ENCODE measurements at places on chromosomes 7 and 10.

GRCh38 chr10:8121201-8121890 lies 66.9 kb downstream of the GATA3 start:
- H3K4me1 ChIP-seq = no peaks in the 10 kb centered on the region
- no peaks in the 10 kb centered on the region for H3K36me3 ChIP-seq
- peaks cover 11% of the 10 kb centered on the region for H3K27me3 ChIP-seq

- no peak for DNase-seq
- H3K36me3 ChIP-seq = no peaks in the 10 kb centered on the region
- H3K27ac ChIP-seq = no peak overlapping the region
- H3K27me3 ChIP-seq = peaks cover 7% of the 10 kb centered on the region
- H3K4me1 ChIP-seq = peaks cover 5% of the 10 kb centered on the region
Observed at GRCh38 chr7:22664988-22665798, 61.8 kb upstream of the IL6 start.

DNA sequence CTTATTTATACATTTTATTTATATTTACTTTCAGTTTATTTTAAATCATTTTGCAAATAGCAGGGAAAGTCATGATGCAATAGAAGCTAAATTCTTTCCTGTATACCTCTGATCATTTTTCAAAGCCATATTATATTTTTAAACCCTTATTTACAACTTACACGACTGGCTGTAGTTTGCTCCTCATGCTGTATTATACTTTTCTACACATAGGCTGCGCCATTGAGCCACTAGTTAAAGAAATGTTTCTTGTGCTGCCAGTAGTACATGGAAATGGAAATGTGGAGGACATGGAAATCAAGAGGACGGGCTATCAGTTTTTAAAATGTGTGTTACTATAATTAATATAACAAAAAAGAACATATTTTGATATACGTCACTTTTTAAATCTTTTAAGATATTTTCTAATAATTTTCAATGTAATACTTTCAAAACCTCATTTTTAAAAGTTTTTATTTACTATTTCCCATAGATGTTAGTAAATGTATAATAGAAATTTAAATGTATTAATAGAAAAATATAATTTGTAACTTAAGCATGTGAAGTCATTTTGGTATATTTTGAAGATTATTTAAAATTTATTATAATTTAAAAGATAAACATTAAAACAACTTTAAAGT lies 118.5 kb downstream of the VTI1A start:
- peaks cover 25% of the 10 kb centered on the region for H3K4me1 ChIP-seq
- H3K36me3 ChIP-seq = no peaks in the 10 kb centered on the region
- H3K27me3 ChIP-seq = peaks cover 3% of the 10 kb centered on the region
- H3K4me3 ChIP-seq = no peak overlapping the region
- peak; percentile 38 for DNase-seq

- no peak overlapping the region for H3K27ac ChIP-seq
- peaks cover 2% of the 10 kb centered on the region for H3K36me3 ChIP-seq
- H3K4me3 ChIP-seq = no peak overlapping the region
- DNase-seq = no peak
- peaks cover 23% of the 10 kb centered on the region for H3K4me1 ChIP-seq
Observed at GRCh38 chr7:133300088-133300487, 47.2 kb downstream of the EXOC4 start.

DNA sequence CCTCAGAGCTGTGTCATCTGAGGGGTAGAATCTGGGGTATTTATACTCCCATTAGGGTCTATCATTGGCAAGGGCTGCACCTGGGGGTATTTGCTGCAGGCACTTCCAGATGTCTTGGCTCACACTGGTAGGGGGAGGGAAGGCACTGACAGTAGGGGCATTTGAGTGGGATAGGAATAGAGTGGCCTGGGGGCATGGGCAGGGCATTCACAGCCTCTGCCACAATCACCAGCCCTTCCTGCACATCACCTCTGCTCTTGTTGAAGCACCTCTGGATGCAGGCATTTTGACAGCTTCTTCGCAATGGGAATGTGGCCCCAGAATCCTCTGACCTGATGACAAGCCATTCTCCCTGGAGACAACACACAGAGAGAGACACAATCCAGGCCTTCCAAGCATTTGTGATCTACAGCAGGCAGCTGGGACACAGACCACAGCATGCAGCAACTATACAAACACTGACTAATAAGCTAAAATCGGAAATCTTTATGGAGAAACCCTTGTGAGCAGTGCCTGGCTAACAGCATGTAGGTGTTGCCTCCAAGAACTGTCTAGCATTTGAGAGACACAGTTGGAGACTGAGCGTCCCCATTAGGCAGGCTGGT lies 178.5 kb downstream of the KCNMA1 start:
- H3K27ac ChIP-seq = no peak overlapping the region
- peaks cover 21% of the 10 kb centered on the region for H3K4me1 ChIP-seq
- peaks cover 8% of the 10 kb centered on the region for H3K27me3 ChIP-seq

DNA sequence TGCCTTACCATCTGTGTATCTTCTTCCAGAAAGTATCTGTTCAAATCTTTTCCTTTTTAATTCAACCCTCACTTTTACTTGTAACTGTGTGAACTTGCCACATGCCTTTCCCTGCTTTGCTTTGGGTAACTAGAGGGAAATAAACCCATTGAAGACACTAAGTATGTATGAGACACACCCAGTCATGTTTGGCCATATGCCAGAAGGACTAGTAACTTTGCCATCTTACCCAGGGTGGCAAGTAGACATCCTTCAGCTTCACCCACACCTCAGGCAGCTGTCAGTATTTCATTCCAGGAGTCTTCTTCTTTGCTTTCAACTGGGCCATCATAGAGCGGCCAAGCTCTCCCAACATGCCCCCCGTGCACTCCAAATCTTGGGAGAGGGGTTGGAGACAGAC lies 323.1 kb downstream of the TNS3 start:
- DNase-seq = no peak
- no peak overlapping the region for H3K27ac ChIP-seq
- H3K36me3 ChIP-seq = no peaks in the 10 kb centered on the region
- H3K27me3 ChIP-seq = peaks cover 27% of the 10 kb centered on the region

GRCh38 chr7:158518980-158519632 lies 68.5 kb downstream of the PTPRN2 start:
- DNase-seq = no peak
- no peak overlapping the region for H3K27ac ChIP-seq
- no peak overlapping the region for H3K4me3 ChIP-seq
- H3K36me3 ChIP-seq = peaks cover 3% of the 10 kb centered on the region

GRCh38 chr10:14243221-14243620 lies 87.5 kb downstream of the FRMD4A start:
- H3K4me1 ChIP-seq = peaks cover 19% of the 10 kb centered on the region
- H3K27ac ChIP-seq = no peak overlapping the region
- no peak overlapping the region for H3K4me3 ChIP-seq
- H3K27me3 ChIP-seq = peaks cover 14% of the 10 kb centered on the region
- no peak for DNase-seq
- peaks cover 9% of the 10 kb centered on the region for H3K36me3 ChIP-seq

DNA sequence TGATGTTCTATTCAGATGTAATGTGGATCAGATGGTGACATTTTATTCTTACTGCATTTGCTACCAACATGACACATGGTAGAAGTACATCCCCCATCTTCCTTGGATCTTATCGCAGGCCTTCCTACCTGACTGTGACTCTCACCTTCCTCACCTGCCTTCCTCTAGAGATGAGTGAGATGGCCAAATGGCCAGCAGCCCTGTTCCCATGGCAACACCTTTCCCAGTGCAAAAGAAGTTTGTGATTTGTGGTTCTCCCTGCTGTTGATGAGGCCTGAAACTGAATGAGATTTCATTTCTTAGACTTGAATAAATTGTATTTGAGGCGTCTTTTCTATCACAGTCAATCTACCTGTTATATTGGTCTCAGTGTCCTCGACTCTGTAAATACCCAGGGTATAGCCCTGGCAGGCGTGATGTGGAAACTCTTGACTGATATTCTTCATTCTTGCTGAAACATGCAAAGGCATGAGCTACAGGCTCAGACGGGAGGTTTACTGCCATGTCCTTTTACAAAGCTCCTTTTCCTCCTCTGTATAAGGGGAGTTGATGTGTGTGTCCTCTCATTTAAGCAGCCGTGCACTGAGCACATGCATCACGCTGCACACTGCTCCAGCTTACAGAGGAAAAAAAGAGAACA lies 440.7 kb upstream of the AKR1E2 start:
- no peaks in the 10 kb centered on the region for H3K36me3 ChIP-seq
- peaks cover 45% of the 10 kb centered on the region for H3K4me1 ChIP-seq
- no peak overlapping the region for H3K4me3 ChIP-seq

DNA sequence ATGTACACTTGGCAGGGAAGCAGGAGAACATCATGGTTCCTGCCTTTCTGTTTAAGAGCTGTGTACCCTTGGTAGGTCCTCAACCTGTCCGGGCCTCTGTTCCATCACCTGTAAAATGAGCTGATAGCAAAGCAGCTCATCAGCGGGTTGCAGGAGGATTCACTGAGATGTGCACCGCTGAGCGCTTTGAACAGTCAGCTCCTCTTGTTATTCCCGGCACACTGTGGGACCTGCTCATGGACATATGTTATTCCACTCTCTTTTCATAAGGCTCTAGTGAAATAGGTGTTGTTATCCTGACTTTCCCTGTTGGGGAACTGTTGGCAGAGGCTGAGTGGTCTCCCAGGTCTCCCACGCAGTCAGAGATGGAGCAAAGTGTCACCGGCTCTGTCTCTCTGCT lies 497.5 kb upstream of the ZMIZ1 start:
- H3K27ac ChIP-seq = peak overlapping the region; percentile 40
- peaks cover 23% of the 10 kb centered on the region for H3K27me3 ChIP-seq
- no peak overlapping the region for H3K4me3 ChIP-seq
- H3K36me3 ChIP-seq = no peaks in the 10 kb centered on the region
- peaks cover 92% of the 10 kb centered on the region for H3K4me1 ChIP-seq

DNA sequence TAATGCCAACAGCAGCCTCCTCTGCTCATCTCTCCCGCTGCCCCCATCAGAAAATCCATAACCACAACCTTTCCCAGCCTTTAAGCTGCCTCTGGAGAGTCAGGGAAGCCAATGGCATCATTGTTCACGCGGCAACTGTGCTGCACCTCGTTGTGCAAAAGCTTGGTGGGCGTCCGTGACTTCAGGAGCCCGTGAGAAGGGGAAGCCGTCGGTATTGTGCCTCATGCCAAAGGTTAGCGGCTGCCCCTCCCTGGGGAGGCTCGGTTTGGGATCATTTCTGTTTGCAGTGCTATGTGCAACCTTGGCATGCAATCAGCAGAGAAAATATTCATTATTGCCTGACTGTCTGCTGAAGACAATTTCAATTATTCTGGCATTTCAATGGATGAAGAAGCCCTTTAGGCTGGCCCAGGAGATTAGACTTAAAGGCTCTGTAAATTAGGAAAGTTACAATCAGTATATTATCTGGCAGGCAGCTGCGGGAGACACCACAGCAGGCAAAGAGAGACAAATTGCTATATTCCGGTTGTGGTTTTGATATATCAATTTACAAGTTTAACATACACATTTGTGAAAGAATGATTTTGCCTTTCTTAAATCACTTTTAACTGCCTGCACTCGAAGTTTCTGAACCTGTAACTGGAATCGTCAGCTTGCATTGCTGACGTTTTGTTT lies 244.5 kb downstream of the GATA3 start:
- no peaks in the 10 kb centered on the region for H3K36me3 ChIP-seq
- peaks cover 12% of the 10 kb centered on the region for H3K4me1 ChIP-seq

DNA sequence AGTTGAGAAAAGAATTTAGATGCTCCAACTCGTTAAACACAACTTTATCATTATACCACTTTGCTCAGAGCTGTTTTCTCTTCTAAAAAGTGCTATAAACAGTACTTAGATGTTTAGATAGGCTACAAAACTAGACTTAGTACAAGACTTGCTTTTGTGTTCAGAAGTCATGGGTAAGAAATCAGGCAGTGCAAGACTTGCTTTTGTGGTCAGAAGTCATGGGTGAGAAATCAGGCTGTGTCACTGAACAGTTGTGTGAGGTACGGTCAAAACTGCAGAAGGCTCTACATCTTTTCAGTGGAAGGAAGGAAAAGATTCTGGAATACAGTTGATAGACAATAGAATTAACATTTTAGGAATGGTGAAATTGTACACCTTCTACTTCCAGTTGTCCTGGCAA lies 239.7 kb downstream of the DNAJB9 start:
- no peak for DNase-seq
- no peak overlapping the region for H3K27ac ChIP-seq
- no peak overlapping the region for H3K4me3 ChIP-seq

- H3K36me3 ChIP-seq = peaks cover under 1% of the 10 kb centered on the region
- no peak for DNase-seq
- H3K4me1 ChIP-seq = peaks cover 24% of the 10 kb centered on the region
- peak overlapping the region; percentile 96 for H3K27ac ChIP-seq
- peak overlapping the region; percentile 57 for H3K4me3 ChIP-seq
Observed at GRCh38 chr10:32971536-32972091, 13.6 kb upstream of the ITGB1 start.

- no peak for DNase-seq
- no peak overlapping the region for H3K4me3 ChIP-seq
- no peak overlapping the region for H3K27ac ChIP-seq
- H3K36me3 ChIP-seq = no peaks in the 10 kb centered on the region
- H3K4me1 ChIP-seq = peaks cover 31% of the 10 kb centered on the region
Observed at GRCh38 chr10:88987243-88987725, 3.3 kb upstream of the FAS start.

- peaks cover 6% of the 10 kb centered on the region for H3K27me3 ChIP-seq
- no peaks in the 10 kb centered on the region for H3K36me3 ChIP-seq
- no peak overlapping the region for H3K27ac ChIP-seq
Observed at GRCh38 chr10:81403451-81403850, 471.5 kb upstream of the NRG3 start.

DNA sequence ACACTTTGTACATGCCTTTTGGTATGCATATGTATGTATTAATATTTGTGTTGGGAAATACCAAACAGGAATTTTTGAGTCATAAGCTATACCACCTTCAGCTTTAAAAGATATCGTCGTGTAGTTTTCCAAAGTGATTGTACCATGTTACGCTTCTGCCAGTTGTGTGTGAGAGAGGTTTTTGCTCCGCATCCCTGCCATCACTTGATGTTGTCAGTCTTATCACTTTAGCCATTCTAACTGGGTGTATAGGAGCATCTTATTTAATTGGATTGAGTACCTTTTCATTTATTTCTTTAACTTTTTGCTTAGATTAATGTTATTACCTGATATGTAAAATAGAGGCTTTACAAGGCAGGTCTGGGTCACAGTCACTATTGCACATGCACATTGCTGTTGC lies 3.4 kb downstream of the KLHL7 start:
- H3K27ac ChIP-seq = no peak overlapping the region
- H3K36me3 ChIP-seq = peaks cover 13% of the 10 kb centered on the region
- peaks cover 45% of the 10 kb centered on the region for H3K4me1 ChIP-seq

DNA sequence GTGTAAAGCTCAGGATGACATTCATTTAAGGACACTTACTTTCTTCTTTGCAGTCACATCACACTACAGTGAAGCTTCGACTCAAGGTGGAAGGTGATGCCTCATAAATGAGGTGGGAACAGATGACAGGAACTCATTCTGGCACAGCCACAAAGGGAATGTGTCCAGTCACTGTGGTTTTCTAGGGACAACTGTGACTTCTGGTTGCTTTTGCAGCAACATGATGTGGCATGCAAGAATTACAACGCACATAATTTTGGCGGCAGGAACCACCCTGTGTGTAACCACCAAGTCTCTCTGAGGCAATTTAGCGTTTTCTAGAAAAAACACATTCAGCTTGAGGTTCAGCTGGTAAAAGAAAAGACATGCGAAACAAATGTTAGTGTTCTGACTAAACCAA lies 32.0 kb upstream of the FERD3L start:
- DNase-seq = no peak
- H3K36me3 ChIP-seq = no peaks in the 10 kb centered on the region
- H3K4me3 ChIP-seq = no peak overlapping the region
- no peak overlapping the region for H3K27ac ChIP-seq
- peaks cover 5% of the 10 kb centered on the region for H3K27me3 ChIP-seq

GRCh38 chr10:124671486-124672075 lies 72.6 kb downstream of the FAM53B start:
- peaks cover 4% of the 10 kb centered on the region for H3K27me3 ChIP-seq
- H3K27ac ChIP-seq = peak overlapping the region; percentile 57
- H3K36me3 ChIP-seq = no peaks in the 10 kb centered on the region

GRCh38 chr7:80654887-80655340 lies 16.5 kb downstream of the CD36 start:
- no peak for DNase-seq
- H3K27me3 ChIP-seq = no peaks in the 10 kb centered on the region
- no peak overlapping the region for H3K4me3 ChIP-seq
- no peaks in the 10 kb centered on the region for H3K36me3 ChIP-seq
- H3K27ac ChIP-seq = no peak overlapping the region

All from nephron progenitor cell (in vitro differentiated cells).